ENCODE measurements at places on chromosomes 2 and 18. TPM values are rescaled to one million over a fixed set of nuclear protein-coding genes. Genes with fewer than 3 reads are reported as not detected.

Gene TSPYL6
- 0.25 TPM for total RNA-seq

Gene GREB1
- total RNA-seq = 1.7 TPM

Gene GCKR
- total RNA-seq = 4.5 TPM

Gene STPG4
- not detected for total RNA-seq

Gene PROM2
- 0.18 TPM for total RNA-seq

All from fibroblast of the aortic adventitia (primary cell).